ENCODE measurements at places on chromosomes 16 and 17. TPM values are rescaled to one million over a fixed set of nuclear protein-coding genes. Genes with fewer than 3 reads are reported as not detected.

Gene RRN3
- 31.5 TPM for total RNA-seq

Gene RPS6KB1
- total RNA-seq = 52.3 TPM

Gene TP53TG3F
- not detected for total RNA-seq

Gene CCL18
- not detected for total RNA-seq

Gene TSPAN10
- total RNA-seq = 4.3 TPM

Gene LGALS9
- 2.0 TPM for total RNA-seq

Gene PDIA2
- total RNA-seq = 0.59 TPM

Gene SAP30BP
- 117 TPM for total RNA-seq

Gene PYY
- total RNA-seq = not detected

Measured in A549 treated with ZK216348 at 1 μM for 4 hours (cell line).